GM12865 (cell line): ENCODE measurements at places on chromosomes 6 and 20.

DNA sequence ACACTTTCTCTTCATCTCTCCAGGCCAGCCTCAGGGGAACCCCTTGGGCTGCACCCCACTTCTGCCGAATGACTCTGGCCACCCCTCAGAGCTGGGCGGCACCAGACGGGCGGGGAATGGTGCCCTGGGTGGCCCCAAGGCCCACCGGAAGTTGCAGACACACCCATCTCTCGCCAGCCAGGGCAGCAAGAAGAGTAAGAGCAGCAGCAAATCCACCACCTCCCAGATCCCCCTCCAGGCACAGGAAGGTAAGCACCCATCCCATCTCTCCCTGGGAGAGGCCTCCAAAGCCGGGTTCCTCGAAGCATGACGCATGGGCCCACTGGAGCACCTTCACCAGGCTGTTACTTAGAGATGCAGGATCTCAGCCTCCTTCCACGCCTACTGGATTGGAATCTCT, 11.3 kb downstream of the MDFI start:
- no peak for DNase-seq

DNA sequence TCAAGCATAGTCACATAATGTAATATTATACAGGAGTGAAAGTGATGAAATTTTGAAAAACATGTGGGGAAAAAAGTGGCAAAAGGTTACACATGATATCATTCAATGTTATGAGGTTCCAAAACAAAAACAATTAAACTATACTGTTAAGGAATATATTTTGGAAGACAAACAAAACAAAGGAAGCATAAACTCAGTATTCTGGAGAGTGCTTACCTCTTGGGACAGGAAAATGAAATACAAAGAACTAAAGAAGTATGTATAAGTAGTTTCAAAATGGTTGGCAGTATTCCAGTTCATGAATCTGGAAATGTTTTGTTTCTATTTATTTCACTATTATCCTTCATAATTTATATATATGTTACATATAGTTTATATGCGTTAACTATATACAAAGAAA, 213.5 kb downstream of the MOXD1 start:
- DNase-seq: no peak

GRCh38 chr6:68087399-68088133, 547.5 kb upstream of the ADGRB3 start:
- peak; percentile 62 for DNase-seq

GRCh38 chr6:17169291-17169690, 67.4 kb downstream of the STMND1 start:
- no peak for DNase-seq

GRCh38 chr20:16930656-16931055, 182.5 kb downstream of the OTOR start:
- DNase-seq: no peak

DNA sequence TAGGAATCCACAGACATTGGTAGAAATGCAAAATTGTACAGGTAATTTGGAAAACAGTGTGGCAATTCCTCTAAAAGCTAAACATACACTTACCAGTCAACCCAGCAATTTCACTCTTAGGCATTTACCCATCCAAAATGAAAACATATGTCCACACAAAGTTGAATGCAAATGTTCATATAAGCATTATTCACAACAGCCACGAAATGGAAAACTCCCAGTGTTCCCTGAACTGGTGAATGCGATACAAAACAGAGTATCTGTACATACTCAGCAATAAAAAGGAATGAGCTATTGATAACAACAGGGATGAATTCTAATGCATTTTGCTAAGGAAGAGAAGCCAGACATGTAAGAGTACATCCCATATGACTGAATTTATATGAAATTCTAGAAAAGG, 32.4 kb upstream of the RAB22A start:
- no peak for DNase-seq

DNA sequence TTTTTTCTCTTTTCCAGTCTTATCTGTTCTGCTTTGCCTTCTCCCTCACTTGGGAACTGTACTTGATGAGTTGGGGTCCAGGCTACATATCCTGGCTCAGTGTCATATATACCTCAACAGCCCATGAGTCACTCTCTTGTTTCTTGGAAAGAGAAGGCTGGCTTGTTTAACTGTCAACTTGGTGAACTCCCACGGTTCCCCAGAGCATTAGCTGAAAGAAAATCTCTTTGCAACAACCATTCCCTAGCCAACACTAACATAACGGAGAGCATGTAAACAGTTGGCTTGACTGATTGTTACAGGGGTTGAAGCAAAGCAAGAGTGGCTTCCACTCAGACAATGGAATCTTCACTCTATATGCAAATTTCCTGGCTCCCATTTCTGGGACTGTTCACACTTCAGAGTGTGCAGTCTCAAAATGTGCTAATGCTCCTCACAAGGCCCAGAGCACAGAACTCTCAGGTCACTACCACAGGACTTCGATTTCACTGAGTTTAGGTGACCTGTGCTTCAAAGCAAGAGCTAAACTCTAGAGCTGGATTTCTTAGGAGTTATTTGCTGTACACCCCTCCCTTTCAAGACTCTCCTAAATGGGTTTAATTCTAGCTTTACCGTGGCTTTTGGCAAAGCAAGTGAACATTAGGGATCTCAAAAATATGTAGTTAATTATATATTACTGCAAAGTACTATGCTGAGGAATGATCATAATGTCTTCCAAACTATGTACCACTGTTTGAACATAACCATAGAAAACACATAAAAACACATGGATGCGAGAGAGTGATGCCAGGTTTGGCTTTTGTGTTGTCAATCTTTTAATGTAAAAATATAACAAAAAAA, 609.8 kb downstream of the RFPL4B start:
- no peak for DNase-seq

DNA sequence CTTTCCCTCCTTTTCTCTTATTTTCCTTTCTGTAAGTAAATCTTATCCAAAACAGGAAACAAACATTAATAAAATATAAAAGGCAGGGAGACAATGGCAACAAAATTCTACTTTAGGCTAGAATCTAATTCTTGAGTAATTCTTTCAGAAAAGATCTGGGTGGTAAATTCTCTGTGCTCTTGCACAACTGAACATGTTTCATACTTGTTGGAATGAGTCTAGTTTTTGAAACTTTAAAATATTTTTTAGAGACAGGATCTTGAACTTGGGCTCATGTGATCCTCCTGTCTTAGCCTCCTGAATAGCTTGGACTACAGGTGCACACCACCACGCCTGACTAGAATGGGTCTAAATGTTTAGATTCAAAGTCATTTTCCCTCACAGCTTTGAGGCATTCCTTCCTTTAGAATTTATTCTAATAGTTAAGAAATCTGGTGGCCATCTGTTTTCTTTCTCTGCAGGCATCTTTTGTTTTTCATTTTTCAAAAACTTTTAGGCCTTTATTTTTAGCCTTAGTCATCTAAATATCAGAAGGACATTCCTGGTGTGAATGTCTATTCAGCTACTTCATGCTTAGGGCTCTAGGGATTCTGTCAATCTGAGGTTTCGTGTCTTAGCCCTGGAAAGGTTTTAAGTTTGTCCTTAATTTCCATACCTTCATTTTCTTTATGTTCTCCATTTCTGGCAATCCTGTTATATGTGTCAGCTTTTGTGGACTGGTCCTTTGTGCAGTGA, 76.5 kb downstream of the CDKAL1 start:
- DNase-seq: no peak

GRCh38 chr6:139373928-139374356, 506 bp downstream of the CITED2 start:
- no peak for DNase-seq

- DNase-seq: no peak
Measured at GRCh38 chr6:4466769-4467480, 309.3 kb upstream of the CDYL start.

GRCh38 chr6:79713701-79714322, 82.7 kb downstream of the SH3BGRL2 start:
- DNase-seq: peak; percentile 68

- DNase-seq: no peak
Measured at GRCh38 chr20:63498960-63499337, at the start of gene EEF1A2. Gene EEF1A2 (minus strand): TSS chr20:63499083. CDS start chr20:63497763, 1,320 bp downstream.

- DNase-seq: no peak
Measured at GRCh38 chr6:75438013-75438431, 55.6 kb downstream of the FILIP1 start.

DNA sequence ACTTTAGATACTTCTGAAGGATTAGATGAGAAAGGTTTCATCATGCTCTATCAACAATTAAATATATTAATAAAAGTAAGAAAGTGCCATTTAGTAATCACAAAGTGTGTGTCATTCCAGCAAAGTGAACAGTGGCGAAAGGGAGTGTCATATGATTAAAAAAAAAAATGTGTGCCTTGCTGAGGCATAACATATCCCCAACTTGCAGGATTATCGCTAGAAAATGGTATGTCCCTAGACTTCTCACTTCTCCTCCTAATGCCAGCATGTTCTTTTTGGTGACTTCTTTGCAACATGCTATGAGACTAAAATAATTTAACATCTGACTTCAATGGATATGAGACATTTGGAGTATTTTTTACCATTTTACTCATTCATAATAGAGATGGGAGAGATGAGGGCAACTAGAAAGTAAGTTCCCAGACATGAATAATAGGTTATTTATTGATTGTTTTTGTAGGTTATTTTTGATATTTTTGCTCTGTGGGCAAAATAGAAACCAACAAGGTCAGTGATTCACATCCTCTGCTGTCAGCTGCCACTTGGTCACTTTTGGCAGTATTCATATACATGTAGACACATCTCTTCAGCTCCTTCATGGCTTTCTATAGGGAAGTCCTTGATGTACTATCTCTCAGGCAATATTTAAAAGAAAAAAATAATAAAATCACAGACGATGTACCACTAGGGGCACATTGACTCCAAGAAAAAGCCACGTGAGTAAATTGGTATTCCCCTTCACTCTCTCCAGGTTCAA, 370.1 kb downstream of the BMP2 start:
- DNase-seq: no peak

GRCh38 chr6:62775427-62776022, 435.7 kb upstream of the FKBP1C start:
- peak; percentile 24 for DNase-seq

- peak; percentile 83 for DNase-seq
Measured at GRCh38 chr6:28218312-28219248, 6.5 kb upstream of the ZSCAN9 start.

- DNase-seq: peak; percentile 28
Measured at GRCh38 chr20:49283176-49283702, 5.4 kb upstream of the ZNFX1 start.

DNA sequence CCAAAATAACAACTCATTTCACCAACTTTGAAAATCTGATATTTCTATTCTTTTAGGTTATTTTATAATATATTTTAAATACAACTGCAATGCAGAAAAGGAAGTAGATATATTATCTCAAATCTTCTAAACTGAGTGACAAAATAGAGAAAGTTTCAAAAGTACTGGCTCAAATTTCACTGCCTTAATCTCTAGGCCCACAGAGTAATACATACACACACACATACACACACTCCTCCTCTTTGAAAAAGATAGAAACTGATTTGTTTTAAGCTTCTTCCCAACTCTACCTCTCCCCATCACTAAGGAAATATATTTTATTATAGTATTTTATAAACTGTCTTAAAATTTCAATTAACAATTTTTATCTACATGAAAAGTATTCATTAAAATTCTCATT, 36.2 kb downstream of the ARHGAP18 start:
- no peak for DNase-seq

DNA sequence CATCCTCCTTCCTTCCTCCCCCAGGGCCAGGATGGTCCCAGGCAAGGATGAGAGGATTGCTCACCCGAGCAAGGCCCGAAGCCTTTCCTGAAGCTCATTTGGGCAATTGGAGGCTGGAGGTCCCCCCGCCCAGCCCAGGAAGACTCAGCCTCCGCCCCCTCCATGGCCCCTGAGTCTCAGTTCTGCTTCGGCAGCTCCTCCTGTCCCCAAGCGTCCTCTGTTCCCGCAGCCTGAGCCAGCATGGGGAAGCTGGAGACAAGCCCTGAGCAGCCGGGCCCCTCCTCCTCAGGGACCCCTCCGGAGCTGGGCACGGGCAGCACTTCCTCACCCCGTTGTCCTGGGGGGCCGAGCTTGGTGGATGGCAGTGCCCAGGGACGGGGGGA, 26.0 kb downstream of the SLC17A9 start:
- no peak for DNase-seq

DNA sequence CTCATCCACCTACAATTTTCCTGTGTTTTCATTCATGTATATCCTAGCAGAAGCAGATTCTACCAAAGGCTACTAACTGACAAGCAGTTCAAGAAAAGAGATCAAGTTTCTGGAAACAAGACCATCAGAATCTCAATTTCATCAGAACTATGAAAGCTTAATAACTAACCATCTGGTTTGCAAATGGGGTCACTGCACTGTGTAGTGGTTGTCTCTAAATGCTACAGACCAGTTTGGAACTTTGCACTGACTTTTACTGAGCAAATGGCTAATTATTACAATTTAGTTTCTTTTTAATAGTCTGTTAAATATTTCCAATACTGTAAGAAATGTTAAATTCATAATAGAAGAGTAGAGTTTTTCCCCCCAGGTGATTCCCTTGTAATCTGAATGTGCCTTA, 64.5 kb downstream of the REPS1 start:
- no peak for DNase-seq

GRCh38 chr20:57630061-57630460, 9.8 kb upstream of the ZBP1 start:
- DNase-seq: no peak

DNA sequence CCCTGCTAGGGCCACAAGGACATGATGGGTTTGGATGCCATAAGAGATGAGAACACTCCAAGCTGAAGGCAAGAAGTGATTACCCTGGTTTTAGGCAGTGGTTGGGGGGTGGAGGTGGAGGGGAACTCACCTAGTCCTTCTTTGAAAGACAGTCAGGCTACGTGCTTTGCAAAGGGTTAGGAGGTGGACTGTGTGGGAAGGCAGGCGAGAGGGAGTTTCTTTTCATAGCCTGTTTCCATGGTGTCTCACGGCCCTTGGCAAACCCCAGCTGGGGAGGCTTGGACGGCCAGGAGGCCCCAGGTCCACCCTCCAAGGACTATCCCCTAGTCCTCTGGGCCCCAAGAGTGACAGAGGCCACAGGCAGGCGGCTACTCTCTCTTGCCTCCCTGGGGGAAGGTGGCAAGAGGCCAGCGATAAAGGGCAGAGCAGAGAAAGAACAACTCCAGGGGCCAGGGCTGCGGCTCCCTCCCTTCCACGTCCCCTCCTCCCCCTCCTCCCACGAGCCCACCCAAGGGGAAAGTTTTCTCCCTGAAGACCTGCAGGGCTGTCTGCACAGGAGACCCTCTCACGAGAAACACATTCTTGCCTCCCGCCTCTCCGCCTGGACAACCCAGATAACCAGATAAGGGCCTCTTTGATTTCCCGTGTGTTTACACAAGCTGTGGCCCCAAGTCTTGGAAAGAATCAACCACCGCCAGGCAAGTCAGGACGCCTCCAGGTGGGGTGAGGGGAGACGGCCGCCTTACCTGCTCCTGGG, 74.4 kb downstream of the NOL4L start:
- DNase-seq: no peak
